ENCODE measurements at places on chromosomes 2 and 18.

DNA sequence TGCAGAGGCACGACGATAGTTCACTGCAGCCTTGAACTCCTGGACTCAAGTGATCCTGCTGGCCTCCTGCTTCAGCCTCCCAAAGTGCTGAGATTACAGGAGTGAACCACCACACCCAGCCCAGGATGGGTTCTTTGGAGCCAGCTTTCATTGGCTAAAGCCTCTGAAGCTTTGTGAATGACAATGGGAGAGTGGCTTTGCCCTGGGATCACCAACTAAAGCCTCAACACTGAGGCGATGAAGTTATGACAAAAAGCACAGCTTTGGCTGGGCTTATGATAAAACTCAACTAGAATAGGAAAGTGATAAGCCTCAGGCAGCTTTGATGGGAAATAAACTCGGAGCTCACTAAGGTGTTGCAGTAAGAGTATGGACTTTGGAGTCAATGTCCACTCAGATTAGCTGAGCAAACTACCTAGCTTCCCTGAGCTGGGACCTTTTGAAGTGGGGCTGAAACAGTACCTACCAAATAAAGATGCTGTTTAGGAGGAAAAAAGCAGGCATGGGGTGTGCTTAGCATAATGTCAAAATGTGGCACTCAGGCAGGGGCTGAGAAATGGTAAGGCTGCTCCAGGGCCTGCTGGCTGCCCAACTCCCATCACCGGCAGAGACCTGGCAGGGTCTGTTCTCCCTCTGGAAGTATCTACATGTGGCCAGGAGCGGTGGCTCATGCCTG, 4.3 kb downstream of the TMEM127 start:
- no peak for DNase-seq

- DNase-seq: no peak
These were observed 21.8 kb upstream of the IL1R1 start for GRCh38 chr2:102120701-102121159.

DNA sequence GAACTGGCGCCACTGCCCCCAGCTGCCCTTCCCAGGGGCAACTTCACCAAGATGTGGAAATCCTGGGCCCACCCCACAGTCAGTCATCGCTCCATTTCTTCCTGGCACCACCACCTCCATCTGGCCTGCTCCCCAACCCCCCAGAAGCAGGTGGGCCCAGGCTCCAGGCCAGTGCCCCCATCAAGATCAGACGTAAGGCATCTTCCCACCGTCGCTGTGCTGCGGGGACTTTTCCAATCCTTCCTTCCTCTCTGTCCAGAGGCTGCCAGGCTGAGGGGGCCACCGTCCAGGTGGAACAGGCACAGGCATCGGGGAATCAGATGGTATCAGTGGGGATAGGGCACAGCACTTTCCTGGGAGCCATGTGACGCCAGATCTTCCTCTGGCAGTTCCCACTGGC, 8.1 kb downstream of the PRLH start:
- DNase-seq: no peak

- DNase-seq: no peak
These were observed 99.1 kb downstream of the PRPF40A start for GRCh38 chr2:152618193-152618564.

- DNase-seq: no peak
These were observed 390.9 kb upstream of the CDH19 start for GRCh38 chr18:66994790-66995189.

DNA sequence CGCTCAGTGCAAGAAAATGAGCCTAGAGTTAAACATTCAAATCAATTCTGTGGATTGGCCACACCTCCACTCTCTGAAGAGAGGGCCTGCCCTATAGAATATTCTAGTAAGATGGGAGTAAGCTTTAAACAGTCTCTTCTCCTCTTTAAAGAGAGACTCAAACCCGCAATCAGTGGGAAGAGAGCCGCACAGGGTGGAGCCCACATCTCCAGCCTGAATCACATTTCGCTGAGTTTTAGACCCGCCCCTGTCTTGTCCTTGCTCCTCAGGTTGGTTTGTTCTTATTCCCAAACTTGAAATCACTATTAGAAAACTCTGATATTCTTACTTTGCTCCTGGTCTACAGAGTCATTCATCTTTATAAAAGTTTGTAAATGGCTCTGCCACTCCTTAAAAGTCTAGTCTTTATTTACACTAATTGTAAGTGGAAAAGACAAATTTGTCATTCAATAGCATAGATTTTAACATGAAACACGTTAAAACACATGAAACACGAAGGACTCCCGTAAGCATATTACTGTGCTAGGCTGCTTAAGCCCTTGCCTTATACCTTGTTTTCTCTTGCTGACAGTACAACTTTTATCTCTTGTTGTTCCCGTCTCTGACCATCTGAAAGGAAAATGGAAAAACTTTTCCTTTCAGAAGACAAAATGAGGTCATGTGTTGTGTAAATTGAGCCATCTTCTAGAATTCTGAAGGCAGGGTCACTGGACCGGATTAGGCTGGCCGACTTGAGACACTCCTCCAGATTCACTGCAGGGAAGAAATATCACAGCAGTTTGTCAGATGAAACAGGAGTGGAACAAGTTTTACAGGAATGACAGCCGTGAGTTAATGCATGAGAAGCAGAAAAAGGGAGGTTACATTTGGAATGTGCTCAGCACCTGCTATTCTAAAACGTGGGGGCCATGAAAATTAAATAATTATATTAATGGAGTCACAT, 5.6 kb downstream of the DSC1 start:
- no peak for DNase-seq

All from BJ (cell line).